COR-L47 (cell line): ENCODE measurements at places on chromosomes 3 and 15.

GRCh38 chr3:45309876-45310275, 78.5 kb upstream of the LARS2 start:
- DNase-seq, result peak; percentile 26

GRCh38 chr15:38421069-38421690, 32.7 kb upstream of the FAM98B start:
- DNase-seq, result no peak

GRCh38 chr3:54349231-54349652, 226.9 kb downstream of the CACNA2D3 start:
- no peak for DNase-seq

DNA sequence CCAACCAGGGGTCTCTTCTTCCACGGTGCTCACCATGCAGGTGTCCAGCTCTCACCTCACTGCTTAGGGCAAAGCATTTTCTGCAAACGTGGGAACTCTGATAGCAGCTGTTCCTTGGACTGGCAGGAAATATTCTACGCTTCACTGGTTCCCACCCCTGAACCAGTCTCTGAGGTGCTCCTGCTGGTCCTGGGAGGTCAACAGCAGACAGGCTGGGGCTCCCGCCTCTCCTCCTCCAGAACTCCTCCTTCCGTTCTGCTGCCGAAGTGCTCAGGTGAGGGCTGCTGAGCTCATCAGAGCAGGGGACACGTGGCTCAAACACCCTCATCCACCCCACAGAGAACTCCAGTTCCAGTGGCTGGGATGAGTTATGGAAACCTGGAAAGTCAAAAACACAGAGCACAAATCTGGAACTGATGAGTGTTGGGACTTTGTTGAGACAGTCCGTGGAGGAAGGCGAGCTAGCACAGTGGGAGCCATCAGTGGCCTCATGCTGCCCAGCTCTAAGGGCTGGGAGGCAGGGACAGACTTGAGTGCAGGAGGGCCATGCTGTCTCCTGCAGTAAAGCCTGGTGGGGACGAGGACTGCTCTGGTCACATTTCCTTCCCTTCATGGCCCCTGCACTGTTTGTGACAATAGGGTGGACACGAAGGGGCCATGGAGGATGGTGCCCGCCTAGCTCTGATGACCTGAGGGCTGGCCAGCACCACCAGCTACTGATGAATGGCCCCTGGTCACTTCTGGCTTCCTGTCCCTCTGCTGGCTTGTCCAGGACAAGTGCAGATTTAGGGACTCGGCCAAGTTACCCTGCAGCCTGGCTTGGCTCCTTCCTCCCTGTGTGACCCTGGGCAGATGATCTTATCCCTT, 137.8 kb downstream of the KLF13 start:
- DNase-seq, result no peak

- DNase-seq, result no peak
Measured at GRCh38 chr3:107250221-107250620, 127.0 kb upstream of the CCDC54 start.

- no peak for DNase-seq
Measured at GRCh38 chr3:158093526-158093925, 12.7 kb downstream of the SHOX2 start.

GRCh38 chr3:31891876-31892455, 89.1 kb downstream of the OSBPL10 start:
- no peak for DNase-seq

DNA sequence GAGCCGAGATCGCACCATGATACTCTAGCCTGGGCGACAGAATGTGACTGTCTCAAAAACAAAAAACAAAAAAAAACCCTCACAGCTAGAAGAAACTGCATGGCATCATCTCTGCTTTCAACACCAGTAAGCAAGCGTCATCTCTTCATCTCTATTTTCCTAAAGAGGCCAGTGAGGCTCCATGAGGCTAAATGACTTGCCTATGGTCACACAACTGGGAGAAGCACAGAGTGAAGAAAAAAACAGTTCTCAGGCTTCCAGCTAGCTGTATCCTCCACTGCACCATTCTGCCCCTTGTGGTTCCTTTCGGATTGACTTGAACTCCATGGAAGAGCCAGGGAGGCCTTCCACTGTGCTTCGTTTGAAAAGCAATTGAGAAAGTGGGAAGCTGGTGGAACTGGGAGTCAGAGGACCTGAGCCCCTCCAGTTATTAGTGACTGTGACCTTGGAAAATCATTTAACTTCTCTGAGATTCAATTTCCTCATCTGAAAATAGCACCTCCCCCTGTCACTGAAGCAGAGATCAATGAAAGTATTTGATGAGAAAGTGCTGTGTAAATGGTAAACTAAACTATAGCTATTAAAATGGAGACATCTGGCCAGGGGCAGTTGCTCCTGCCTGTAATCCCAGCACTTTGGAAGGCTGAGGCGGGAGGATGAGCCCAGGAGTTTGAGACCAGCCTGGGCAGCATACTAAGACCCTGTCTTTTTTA, 32.1 kb upstream of the DENND4A start:
- DNase-seq, result peak; percentile 57

GRCh38 chr15:60371175-60372051, 26.4 kb downstream of the ANXA2 start:
- peak; percentile 76 for DNase-seq

DNA sequence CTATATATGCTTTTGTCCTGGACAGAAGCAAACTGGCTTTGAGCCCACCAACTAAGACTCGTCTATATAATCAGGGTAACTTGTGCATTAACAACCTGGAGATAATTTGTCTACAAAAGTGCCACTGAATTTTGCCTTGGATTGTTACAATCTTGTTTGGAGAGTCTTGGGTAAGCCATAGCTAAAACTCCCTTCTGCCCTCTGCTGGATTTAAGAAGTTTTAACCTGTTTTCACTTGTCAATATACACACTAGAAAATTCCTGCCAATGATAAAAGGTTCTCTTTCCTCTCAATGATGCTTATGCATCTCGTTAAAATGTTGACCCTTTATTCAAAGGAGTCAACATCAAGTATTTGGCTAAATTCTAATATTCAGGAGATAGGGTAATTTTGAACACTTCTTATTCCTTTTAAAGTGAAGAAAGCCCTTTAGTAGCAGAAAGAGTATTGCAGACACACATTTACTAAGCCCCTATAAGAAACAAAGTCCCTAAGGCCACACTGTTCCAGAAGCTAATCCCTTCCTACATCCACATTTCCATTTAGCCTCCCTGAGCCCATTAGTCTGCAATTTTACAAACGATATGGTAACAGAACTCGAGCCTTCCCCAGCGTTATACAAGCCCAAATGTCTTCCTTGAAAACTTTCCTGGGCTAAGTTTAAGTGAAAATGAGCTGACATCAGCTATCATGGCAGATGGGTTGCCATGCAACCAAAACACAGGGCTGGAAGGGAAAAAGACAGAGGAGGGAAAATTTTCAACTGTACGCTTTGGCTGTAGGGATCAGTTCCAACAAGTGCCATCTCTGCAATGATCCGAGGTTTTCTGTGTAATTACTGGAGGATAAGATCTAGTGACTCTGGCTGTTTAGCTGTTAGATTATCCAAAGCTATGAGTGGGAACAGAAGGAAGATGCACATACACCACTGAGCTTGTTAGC, 75.9 kb upstream of the FGF12 start:
- peak; percentile 47 for DNase-seq

GRCh38 chr3:185059766-185060165, 93.1 kb downstream of the C3orf70 start:
- DNase-seq, result no peak

DNA sequence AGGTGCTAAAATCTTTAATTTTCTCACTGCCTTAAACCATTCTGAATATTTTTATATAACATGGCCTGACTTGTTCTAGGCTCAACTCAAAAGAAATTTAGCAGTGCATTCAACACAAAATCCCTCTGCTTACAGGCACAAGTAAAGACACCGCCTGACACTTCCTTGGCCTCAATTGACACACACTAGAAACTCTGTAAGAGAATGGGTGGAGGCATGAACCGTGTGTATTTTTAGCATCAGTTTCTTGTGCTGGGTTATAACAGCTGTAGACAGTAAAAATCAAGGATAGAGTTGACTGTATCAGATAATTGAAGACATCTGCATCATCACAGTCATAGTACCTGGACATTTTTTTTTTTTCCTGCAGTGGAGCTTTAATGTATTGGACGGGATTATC, 54.3 kb downstream of the SLC9A9 start:
- no peak for DNase-seq

DNA sequence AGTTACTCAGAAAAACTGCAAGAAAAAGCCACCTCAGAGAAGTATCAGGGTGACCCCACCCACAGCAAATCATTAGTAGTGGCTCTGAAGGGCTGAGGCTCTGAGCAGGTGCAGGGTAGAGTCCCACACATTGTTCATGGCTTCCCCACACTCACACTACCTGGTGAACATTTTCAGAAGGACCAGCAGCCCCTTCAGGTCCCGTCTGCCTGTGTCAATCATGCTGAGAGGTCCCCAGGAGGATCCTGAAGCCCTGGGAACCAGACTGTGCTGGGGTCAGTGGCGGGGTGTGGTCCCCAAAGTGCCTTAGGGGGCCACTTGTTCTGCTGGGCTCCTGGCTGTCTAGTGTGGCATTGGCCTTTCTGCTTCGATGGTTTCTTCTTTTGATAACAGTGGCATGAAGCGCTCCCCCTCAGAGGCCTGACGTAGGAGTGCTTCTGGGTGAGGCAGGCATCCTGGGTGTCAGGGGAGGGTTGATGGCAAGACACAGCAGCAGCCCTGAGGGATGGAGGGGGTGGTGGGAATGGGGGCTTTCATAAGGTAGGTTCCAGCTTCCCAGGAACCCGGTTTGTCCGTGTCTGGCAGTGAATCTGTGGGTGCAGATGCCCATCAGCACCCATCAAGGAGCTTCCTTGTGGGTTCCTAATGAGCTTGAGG, 19.0 kb upstream of the FANCD2 start:
- DNase-seq, result no peak

- no peak for DNase-seq
Measured at GRCh38 chr15:57427367-57427821, 51.1 kb downstream of the CGNL1 start.

GRCh38 chr15:96330064-96330449, 443 bp upstream of the NR2F2 start:
- peak; percentile 72 for DNase-seq

DNA sequence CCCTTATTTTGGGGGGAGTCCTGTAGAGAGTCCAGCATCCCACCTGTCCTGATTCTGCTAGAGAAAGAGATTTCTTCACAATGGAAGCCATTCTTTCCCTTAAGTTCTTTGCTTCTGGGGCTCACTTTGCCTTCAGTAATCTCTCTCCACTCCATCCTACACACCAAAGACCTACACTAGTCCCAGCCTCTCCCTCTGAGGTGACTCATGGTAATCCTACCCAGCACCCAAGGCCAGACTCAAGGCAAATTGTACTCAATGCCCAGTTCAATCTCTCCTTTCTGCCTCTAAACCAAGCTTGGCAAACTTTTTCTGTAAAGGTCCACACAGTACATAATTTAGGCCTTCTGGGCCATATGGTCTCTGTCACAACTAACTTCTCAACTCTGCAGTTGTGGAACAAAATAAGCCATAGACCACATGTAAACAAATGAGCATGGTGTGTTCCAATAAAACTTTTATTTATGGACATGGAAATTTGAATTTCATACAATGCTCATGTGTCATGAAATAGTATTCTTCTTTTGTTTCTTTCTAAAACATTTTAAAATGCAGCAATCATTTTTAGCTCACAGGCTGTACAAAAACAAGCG, 72.5 kb downstream of the MRPL46 start:
- no peak for DNase-seq

- DNase-seq, result no peak
Measured at GRCh38 chr3:52649461-52650210, 36.1 kb downstream of the PBRM1 start.

GRCh38 chr3:118909763-118910162, 124.9 kb downstream of the IGSF11 start:
- DNase-seq, result no peak

DNA sequence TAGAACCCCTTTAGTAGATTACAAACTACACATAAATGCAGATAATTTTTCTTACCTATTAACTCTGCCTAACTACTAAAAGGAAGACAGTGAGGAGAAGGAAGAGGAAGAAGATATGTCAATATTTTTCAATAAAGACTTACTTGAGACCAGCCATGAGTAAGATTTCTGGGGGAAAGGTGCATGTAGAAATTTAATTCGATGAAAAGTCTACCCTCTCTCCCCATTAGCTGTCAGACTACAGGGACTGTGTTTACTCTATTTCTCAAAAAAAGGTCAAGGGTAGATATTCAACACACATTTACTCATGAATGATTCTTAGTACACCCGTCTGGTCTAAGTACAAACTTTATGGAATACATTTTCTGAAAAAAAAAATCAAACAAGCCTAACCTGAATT, 6.8 kb downstream of the TSPAN3 start:
- DNase-seq, result no peak

GRCh38 chr15:29785642-29786041, 36.6 kb downstream of the TJP1 start:
- no peak for DNase-seq

DNA sequence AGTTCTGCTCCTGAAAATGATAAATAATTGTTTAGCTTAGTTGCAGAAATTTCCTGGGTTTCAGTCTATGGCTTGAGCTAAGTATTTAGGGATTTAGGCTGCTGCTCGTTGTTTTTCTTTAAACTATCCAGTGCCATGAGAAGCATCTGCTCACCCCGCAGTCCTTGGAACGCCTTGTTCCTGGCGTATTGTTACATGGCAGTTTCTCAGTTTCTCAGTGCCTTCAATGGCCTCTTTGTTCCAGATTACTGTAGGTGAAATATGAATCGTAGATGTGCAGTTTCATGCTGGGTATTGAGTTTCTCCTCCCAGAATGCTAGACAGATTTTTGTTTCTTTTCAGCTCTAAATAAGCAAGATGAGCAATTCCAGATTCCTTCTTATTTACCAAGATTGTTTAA, 269.5 kb upstream of the GBE1 start:
- no peak for DNase-seq

DNA sequence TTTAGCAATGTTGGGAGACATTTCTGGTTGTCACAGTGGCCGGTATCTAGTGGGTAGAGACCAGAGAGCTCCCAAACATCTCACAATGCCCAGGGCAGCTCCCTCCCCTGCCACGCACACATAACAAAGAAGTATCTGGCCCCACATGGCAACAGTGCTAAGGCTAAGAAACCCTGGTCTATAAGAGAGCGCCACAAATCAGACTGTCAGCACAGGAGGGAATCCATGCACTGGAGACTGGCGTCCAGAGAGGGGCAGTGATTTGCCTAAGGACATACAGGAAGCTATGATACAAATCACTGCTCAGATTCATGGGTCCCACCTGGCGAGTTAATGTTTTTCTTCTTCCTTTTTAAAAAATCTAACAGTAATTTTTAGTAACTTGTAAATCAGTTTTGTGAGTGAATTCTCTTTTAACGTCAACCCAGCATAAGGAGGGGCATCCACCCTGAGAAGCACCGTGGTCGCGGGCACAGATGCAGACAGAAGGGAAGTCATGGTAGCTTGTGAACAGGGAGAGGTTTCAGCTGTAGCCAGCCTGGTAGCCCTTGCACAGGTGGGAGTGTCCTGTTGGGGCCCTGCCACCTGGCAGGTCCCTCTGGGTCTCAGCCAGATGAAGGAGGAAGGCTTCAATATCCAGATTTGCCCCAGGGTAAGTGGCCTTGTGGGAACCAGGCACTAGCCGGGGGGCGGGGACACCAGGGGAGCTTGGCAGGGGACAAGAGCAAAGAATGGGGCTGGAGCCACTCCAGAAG, 8.7 kb downstream of the ISG20 start:
- DNase-seq, result peak; percentile 7

- no peak for DNase-seq
Measured at GRCh38 chr3:26196781-26197180, 406.9 kb downstream of the OXSM start.
